ENCODE measurements at places on chromosomes 4 and X. TPM values are rescaled to one million over a fixed set of nuclear protein-coding genes. Genes with fewer than 3 reads are reported as not detected.

SH3RF1 gene
- total RNA-seq = 11.3 TPM

SMIM43 gene
- total RNA-seq = 0.27 TPM

TSC22D3 gene
- 90.2 TPM for total RNA-seq

SLC34A2 gene
- total RNA-seq = 0.19 TPM

RAB33A gene
- total RNA-seq = 0.26 TPM

AMTN gene
- not detected for total RNA-seq

DCAF8L2 gene
- not detected for total RNA-seq

RNF150 gene
- total RNA-seq = 0.55 TPM

ADH1B gene
- not detected for total RNA-seq

CLIC2 gene
- total RNA-seq = 0.20 TPM

CCDC149 gene
- 2.1 TPM for total RNA-seq

EREG gene
- total RNA-seq = 13.3 TPM

ACE2 gene
- total RNA-seq = 0.11 TPM

KLHL15 gene
- 4.3 TPM for total RNA-seq

ING2 gene
- total RNA-seq = 9.5 TPM

PLAC8 gene
- not detected for total RNA-seq

NLGN4X gene
- not detected for total RNA-seq

GATA1 gene
- not detected for total RNA-seq

SPOCK3 gene
- total RNA-seq = not detected

MAGEE2 gene
- total RNA-seq = not detected

ALG13 gene
- 50.5 TPM for total RNA-seq

BEND4 gene
- not detected for total RNA-seq

HELT gene
- not detected for total RNA-seq

FAM200B gene
- 32.2 TPM for total RNA-seq

COX7B2 gene
- total RNA-seq = not detected

CSTF2 gene
- 32.2 TPM for total RNA-seq

FUNDC2 gene
- 100 TPM for total RNA-seq

CT45A3 gene
- total RNA-seq = not detected

IBSP gene
- not detected for total RNA-seq

GPRASP3 gene
- total RNA-seq = 4.7 TPM

SSX2 gene
- total RNA-seq = not detected

AR gene
- total RNA-seq = 2.9 TPM

NSUN7 gene
- total RNA-seq = 0.13 TPM

NXF2B gene
- total RNA-seq = not detected

THAP9 gene
- 2.2 TPM for total RNA-seq

TMSB15A gene
- 0.85 TPM for total RNA-seq

CENPVL2 gene
- not detected for total RNA-seq

APELA gene
- not detected for total RNA-seq

CXCL5 gene
- 56.4 TPM for total RNA-seq

IL1RAPL1 gene
- total RNA-seq = not detected

MAGEA9B gene
- not detected for total RNA-seq

SHOX gene
- not detected for total RNA-seq

NEK1 gene
- 2.5 TPM for total RNA-seq

TCEAL7 gene
- not detected for total RNA-seq

PTCHD1 gene
- total RNA-seq = not detected

SHISA3 gene
- total RNA-seq = not detected

TMPRSS11A gene
- not detected for total RNA-seq

KCNE5 gene
- 0.09 TPM for total RNA-seq

SPP1 gene
- 218 TPM for total RNA-seq
